CD4-positive, alpha-beta T cell treated with Interleukin-4 for 4 hours (primary cell): ENCODE measurements at places on chromosomes 2 and 18.

- no peak for DNase-seq
Measured at GRCh38 chr18:32349728-32350395, 120.8 kb downstream of the GAREM1 start.

GRCh38 chr2:236859908-236860307 is 225.8 kb upstream of the COPS8 start:
- DNase-seq = no peak

DNA sequence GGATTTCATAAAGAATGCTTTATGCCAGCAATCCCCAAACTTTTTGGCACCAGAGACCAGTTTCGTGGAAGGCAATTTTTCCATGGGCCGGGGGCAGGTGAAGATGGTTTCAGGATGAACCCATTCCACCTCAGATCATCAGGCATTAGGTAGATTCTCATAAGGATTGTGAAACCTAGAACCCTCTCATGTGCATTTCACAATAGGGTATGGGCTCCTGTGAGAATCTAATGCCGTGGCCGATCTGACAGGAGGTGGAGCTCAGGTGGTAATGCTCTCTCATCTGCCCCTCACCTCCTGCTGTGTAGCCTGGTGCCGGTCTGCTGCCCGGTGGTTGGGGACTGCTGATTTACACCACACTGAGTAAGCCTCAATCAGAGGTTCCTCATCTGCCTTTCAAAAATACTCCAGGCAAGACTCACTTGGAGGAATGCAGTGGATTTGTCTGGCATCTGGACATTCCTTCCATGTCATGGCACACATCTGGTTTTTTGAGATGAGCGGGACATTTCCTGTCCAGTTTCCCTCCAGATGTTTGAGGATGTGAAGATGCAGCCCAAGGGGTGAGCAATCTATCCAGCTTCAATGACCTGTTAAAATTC is 185.8 kb downstream of the VAPA start:
- no peak for DNase-seq

- peak; percentile 43 for DNase-seq
Measured at GRCh38 chr2:37711308-37711731, 39.9 kb upstream of the CDC42EP3 start.

DNA sequence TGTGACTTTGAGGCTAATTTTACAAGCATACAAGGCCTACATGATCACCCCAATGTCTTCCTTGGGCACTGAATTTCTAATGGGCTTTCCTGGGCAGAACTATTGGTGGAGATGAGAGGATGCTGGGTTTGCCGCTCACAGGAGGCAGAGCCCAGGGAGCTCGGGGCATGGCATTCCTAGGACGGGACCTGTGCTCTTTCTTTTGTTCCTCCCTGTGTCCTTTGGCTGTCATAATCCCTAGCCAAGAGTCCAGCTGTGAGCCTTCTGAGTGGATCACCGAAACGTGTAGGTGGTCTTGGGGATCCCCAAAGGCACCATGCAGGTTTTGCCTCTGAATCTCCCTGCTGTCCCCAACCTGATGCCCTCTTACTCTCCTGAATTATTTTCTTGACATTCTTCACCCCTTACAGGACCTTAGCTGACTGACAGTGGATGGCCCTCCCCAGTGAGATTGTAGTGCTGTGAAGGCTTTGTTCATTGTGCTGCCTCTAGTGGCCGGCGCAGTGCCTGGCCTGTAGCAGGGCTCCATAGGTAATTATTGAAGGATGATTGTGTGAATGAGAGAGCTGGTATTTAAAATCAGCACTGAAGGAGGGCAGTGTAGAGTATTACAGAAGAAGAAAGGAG is 221.9 kb downstream of the ZNF407 start:
- no peak for DNase-seq

- no peak for DNase-seq
Measured at GRCh38 chr2:33217406-33217805, 259.0 kb upstream of the RASGRP3 start.

GRCh38 chr18:13241893-13242175 is 23.3 kb downstream of the LDLRAD4 start:
- DNase-seq = no peak

- DNase-seq = no peak
Measured at GRCh38 chr18:63850020-63850419, 37.5 kb upstream of the SERPINB2 start.

- no peak for DNase-seq
Measured at GRCh38 chr2:627340-627709, 49.9 kb downstream of the TMEM18 start.

- no peak for DNase-seq
Measured at GRCh38 chr2:149334156-149334555, 3.8 kb downstream of the LYPD6 start.

- no peak for DNase-seq
Measured at GRCh38 chr2:54396107-54396506, 60.0 kb upstream of the SPTBN1 start.

DNA sequence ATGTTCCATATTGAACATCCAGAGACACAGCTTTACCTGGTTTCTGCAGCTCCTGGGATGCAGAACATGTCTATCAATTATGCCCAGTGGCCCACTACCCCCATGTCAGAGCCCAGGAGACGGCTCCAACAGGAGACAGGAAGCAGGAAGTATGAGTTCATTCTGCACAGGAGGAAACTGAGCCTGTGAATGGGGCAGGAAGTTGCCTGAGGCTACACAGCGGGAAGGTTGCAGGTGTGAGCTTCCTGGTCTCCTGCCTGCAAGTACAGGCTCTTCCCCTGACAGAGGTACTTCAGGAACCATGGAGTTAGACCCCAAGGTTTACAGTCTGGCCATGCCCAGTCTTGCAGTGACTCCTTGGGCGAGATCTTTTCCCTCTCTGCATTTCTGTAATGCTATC is 2.8 kb upstream of the BOK start:
- DNase-seq = no peak

DNA sequence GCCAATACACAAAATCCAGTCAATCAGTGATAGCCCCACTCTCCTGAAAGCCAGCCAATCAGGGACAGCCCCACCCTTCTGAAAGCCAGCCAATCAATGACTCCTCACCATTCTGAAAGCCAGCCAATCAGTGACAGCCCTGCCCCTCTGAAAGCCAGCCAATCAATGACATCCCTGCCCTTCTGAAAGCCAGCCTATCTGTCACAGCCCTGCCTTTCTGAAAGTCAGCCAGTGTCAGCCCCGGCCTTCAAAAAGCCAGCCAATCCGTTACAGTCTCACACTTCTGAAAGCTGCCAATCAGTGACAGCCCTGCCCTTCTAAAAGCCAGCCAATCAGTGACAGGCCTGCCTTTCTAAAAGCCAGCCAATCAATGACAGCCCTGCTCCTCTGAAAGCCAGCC is 95.9 kb upstream of the HDAC4 start:
- DNase-seq = no peak

GRCh38 chr18:52287151-52287550 is 52.8 kb upstream of the DCC start:
- DNase-seq = no peak

GRCh38 chr2:146461068-146461467 is 1383.8 kb upstream of the ACVR2A start:
- no peak for DNase-seq

GRCh38 chr18:54147439-54147838 is 77.0 kb downstream of the MBD2 start:
- no peak for DNase-seq

DNA sequence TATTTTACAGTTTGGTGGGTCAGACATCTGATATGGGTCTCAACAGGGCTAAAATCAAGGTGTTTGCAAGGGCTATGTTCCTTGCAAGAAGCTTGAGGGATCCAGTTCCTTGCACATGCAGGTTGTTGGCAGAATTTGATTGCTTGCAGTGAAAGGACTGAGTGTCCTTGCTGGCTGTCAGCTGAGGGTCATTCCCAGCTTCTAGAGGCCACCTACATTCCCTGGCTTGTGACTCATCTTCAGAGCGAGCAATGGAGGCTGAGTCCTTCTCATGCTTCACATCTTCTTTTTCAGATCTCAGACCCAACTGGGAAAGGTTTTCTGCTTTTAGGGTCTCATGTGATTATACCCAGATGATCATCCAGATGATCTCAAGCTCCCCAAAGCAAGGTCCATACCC is 12.4 kb downstream of the MEX3C start:
- no peak for DNase-seq

GRCh38 chr2:3630631-3631030 is 27.4 kb upstream of the ALLC start:
- DNase-seq = no peak

DNA sequence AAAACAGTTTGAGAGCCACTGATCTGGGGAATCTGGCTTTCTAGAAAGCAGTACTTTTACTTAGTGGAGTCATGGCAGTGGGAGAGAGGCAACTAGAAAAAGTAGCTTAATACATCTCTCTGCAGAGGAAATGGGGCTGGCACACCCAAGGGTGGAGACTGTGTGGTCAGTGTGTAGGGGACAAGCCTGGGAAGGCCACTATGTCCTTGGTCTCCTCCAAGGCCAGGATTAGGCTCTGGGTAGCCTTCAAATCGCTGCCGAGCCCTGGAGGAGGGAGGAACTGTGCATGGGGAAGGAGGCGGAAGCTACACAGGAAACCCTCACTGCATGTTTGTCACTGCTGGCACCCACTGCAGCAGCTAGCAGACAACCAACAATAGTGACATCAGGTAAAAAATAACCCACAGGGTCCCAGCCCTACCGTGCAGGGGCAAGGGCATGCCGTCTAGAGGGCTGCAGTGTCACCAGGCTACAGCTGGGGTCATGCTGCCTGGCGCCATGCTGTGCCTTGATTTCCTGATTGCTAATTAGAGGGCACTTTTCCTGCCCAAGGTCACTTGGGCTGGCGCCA is 34.8 kb downstream of the LBH start:
- DNase-seq = peak; percentile 88
